ENCODE measurements at places on chromosomes 12 and 14.

- DNase-seq, result no peak
These were observed 488.9 kb downstream of the PCNX1 start for GRCh38 chr14:71396050-71396677.

DNA sequence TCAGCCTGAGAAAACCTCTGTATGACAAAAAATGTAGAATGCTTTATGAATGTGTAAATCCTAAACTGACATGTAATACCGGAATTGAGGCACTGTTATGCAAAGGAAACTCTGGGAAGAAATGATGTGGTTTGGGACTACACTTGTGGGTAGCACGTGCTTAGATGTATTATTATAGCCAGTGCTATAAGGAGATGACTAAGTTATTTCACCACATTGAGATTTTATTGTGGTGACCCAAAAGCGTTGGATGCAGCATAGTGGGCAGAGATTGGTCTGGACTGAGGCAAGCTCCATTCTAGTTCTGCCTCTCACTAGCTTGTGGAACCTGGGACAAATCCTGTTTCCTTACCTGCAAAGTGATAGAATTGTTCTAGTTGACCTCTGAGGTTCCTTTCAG is 172.2 kb downstream of the SNAPC1 start:
- no peak for DNase-seq

GRCh38 chr12:5066251-5066650 is 22.6 kb downstream of the KCNA5 start:
- DNase-seq, result no peak

- DNase-seq, result no peak
These were observed 137.0 kb upstream of the MAX start for GRCh38 chr14:65239143-65239937.

DNA sequence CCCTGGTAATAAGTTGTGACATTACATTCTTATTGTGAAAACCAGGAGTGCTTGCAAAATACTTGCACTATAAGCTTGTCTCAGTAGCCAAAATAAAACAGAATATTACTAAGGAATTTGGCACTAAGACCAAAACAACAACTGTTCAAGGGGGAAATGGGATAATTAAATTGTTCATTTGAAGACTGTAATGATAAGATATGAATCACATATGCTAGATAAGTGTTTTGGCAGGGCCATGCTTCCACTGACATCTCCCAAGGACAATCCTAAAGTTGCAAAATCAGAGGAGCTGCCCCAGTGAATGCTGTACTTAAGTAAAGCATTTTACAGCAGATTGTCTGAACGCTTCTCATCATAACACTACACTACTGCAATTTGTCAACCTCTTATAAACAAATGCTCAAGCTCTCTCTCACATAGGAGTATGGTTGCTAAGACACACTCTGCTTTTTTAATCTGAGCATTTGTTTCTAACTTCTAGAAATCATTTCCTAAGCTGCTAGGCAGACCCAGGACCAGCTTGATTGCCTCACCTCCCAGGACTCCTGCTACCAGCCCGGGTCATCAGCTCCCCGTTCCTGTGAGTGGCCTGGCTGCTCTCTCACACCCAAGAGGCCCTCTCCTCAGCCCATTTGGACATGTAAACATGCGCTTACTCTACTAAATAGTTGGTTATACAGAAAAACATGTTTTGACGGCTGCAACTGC is 191.5 kb downstream of the PAX9 start:
- no peak for DNase-seq

GRCh38 chr12:49348781-49349180 is 2.1 kb downstream of the DNAJC22 start:
- DNase-seq, result no peak

GRCh38 chr12:114827461-114827860 is 143.5 kb upstream of the TBX3 start:
- DNase-seq, result no peak

GRCh38 chr12:51011955-51012354 is 14.2 kb downstream of the SLC11A2 start:
- DNase-seq, result no peak

DNA sequence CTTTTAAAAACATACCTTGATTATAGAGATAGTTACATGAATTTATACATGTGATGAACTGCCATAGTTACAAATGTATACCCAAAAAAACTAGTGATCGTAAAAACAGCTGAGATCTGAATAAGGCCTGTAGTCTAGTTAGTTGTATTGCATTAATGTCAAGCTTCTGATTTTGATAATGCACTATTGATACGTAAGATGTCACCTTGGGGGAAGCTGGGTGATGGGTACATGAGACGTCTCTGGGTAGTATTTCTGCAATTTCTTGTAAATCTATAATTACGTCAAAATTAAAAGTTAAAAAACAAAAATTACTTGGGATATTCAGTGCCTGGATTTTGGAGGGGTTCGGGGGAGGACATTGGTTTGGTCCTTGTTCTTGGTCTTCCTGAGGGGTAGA is 144.4 kb downstream of the SAMD4A start:
- DNase-seq, result no peak

DNA sequence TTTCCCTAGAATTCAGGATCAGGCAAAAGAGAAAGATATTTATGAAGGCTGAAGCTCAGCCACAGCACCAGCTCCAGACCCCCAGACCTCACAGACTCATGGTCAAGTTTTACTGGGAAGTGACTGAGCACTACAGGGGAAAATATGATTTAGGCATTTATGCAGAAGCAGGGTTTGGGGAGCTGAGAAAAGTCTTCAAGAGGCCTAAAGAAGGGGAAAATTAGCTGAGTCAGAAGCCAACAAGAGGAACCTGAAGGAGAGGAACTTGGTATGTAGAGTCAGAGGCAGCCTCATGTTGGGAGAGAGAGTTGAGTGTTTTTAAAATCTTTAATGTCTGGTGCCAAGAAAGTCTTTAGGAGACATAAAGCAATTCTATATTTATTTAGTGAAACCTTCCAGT is 63.0 kb downstream of the FOS start:
- DNase-seq, result no peak

GRCh38 chr12:112370199-112370598 is 12.0 kb downstream of the HECTD4 start:
- no peak for DNase-seq

DNA sequence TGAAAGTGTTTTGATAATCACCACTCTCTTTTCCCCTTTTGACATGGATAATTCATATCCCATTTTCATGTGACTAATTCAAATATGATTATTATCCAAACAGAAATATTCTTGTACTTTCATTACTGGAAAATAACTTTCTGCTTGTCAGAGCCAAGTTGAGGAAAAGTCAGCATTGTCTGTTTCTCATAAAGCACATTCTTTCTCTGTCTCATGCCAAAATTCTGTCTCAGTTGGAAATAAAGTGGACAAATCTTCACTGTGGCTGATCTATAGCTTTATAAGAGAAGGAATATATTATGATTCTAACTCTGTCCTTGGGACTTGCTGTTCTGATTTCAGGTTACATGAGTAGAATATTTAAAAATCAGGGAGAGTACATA is 22.7 kb upstream of the PRICKLE1 start:
- no peak for DNase-seq

DNA sequence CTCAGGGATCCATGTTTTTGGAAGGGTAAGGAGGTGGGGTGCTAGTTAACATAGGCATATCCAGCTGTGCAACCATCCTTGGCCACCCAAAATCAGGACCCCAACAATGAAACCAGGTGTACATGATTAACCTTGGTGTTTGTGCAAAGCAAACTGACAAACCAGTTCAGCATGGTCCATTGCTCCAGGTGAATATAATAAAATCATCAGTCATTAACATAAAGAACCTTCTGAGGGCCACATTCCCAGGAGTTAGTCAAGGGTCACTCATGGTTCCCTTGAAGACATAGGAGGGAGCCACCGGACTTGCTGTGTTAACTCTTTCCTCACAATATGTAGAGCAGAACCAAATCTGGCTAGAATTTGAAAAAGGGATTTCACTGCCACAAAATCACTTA is 17.8 kb downstream of the SLC38A2 start:
- no peak for DNase-seq

DNA sequence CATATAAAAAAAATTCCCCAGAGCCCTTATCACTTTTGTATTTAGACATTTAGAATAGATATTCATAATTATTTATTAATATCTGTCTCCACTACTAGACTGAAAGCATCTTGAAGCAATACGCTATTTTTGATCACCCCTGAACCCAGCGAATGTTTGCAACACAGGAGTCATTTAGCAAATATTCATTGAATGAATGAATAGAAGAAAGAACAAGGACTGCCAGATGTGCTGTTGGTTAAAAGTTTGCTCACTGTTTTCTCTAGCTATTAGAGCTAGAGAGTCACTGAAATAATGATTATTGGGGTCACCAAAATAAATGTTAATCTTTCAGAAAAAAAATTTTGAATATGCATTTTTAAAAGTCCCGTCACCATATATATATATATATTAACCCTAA is 174.3 kb downstream of the ACSS3 start:
- DNase-seq, result no peak

- no peak for DNase-seq
These were observed 29.5 kb downstream of the NINJ2 start for GRCh38 chr12:633731-634130.

DNA sequence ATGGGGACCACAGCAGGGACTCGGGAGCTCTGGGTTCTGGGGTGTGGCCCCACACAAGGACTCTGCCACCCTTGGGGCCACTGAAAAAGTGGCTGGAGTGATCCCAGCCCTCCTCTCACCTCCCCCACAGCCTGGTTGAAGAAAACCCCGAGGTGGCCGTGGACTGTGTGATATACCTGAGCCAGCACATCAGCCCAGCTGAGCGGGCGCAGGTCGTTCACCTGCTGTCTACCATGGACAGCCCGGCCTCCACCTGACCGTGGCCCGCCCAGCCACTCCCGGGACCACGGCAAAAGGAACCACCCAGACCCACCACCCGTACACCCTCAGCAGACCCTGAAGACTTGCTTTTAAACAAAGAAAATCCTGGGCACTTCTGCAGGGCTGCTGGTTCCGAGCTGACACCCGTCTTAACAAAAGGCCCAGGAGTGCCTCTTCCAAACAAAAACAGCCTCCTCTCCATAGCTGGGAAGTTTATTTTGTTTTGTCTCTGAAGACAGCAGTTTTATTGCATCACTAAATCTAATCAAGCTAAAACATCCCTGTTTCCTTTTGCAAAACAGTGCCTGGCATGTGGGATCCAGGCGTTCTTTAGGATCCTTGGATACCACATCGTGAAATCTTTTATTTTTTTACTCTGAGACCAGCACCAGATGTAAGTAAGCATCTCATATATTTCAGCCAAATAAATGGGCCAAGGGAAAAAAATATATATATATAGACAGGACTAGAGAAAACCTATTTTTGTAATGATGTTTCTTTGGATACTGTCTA is 42.8 kb downstream of the FOXN4 start:
- DNase-seq, result no peak

- no peak for DNase-seq
These were observed 25.3 kb downstream of the PAH start for GRCh38 chr12:102891756-102892155.

DNA sequence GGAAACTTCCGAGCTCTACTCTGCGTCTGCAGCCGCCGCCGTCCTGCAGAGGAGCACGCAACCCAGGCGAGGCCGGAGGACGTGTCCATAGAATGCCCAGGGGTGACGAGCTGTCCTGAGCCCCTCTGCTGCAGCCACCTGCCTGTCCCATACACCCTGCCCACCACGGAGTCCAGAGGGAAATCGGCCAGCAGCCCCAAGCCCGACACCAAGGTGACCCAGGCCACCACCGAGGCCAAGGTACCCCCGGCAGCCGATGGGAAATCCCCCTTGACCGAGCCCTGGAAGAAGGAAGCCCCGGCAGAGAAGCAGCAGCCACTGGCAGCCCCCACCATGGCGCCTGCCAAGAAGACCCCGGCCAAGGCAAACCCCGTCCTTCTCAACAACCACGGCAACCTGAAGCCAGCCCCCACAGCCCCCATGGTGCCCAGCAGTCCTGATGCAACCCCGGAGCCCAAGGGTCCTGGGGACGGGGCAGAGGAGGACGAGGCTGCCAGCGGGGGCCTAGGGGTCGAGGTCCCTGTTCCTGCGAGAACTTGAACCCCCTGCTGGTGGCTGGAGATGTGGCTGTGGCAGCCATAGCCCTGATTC is 128.7 kb upstream of the C14orf180 start:
- no peak for DNase-seq

- DNase-seq, result no peak
These were observed 2.0 kb upstream of the ERC1 start for GRCh38 chr12:989051-989450.

GRCh38 chr12:26429070-26429691 is 233.8 kb downstream of the SSPN start:
- no peak for DNase-seq

DNA sequence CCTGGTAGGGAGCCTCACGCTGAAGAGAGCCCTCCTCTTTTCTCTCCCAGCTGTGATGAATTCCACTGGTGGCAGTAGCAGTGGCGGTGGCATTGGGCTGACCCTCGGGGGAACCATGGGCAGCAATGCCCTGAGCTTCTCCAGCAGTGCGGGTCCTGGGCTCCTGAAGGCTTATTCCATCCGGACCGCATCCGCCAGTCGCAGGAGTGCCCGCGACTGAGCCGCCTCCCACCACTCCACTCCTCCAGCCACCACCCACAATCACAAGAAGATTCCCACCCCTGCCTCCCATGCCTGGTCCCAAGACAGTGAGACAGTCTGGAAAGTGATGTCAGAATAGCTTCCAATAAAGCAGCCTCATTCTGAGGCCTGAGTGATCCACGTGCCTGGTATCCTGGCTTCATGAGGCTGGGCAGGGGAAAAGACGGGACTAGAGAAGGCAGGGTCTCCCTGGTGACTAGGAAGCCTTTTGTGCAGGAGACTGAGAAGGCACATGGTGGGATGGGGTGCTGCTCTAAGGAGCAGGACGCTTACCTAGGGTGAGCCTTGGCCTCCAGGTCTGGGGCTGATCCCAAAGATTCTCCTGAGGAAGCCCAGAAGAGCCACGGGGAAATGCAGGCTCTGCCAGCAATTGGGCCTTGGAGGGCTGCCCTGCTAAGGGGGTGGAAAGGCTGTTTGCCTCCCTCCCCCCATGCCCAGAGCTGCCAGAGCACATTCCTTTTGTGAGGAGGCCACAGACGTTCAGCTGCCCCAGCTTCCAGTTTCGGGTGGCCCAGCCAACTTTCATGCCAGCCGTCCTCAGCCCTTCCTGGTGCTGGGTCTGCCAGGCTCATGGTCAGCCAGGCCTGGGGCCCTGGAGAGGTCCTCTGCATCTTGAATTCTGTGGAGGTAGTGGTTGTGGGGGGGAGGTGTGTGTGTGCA is 15.8 kb downstream of the KRT7 start:
- no peak for DNase-seq

DNA sequence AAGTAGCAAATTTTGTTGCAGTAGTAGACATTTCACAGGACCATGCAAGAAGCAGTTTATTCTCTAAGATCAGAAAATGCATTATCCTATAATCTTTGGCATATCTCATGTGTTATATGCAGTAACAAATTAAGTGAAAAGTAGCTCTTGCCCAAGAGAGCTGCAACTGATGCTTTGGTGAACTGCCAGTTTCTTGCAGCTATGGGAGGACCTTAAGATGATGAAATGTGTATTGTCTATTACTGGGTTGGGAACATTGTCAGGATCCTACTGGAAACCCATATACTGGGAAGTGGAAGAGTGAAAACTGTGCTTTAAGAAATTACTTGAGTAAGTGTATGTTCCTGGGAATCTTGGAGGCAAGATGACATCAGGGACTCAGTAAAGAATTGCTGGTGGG is 238.8 kb downstream of the DACT1 start:
- no peak for DNase-seq

- no peak for DNase-seq
These were observed 99.0 kb downstream of the LIN7A start for GRCh38 chr12:80838708-80839107.

GRCh38 chr14:62084020-62084419 is 321.8 kb downstream of the SNAPC1 start:
- no peak for DNase-seq
